D341Med (cell line): ENCODE measurements at places on chromosomes 12 and 14.

DNA sequence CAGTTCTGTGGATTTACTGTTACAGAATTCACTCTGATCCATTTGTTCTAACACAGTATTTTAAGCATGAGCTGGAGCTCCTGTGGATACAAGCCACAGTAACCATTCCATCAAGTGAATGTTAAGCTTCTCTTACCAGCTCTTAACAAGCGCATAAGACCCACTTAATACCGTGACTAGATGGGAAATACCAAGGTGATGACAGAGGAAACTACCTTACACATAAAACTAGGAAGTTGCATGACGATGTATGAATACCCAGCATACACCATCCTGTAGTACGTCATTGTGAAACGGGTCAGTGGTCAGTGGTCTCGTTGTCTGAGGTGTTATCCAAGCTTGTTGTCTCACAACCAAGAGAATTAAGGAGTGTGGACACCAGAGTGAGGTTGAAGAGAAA is 2.0 kb upstream of the GALC start:
- no peak for DNase-seq

GRCh38 chr14:63404906-63405305 is 86.2 kb upstream of the GPHB5 start:
- no peak for DNase-seq

- no peak for DNase-seq
These were observed at the start of gene KCNK10 for GRCh38 chr14:88323086-88323522. Gene KCNK10 (minus strand): TSS chr14:88323269. CDS start chr14:88322798, 471 bp downstream.

DNA sequence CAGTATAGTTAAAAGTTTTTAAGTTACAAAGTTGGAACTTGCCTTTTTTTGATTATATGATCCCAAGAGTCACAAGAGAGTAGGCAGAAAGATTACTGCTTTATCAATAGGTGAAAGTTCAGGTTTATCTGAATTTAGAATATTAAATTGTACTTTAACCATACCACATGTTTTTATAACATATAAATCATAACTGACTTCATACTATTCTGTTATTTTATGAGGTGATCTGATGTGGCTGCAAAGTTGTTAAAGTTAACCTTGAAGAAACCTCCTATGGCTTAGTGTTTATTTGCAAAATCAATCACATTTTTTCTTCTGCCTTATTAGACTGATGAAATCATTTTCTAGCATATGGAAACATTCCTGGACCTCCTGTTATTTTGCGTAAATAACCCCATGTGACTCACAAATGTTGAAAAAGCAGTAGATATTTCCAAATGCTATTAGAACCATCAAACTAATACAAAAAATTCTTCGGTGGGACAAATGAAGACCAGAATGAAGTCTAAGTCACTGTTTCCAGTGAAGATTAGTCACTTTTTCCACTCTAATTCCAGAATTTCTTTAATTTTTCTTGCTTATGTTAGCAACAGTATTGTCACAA is 132.1 kb downstream of the RAD51B start:
- DNase-seq: no peak

GRCh38 chr14:100408350-100409002 is 85.3 kb downstream of the SLC25A47 start:
- DNase-seq: no peak

DNA sequence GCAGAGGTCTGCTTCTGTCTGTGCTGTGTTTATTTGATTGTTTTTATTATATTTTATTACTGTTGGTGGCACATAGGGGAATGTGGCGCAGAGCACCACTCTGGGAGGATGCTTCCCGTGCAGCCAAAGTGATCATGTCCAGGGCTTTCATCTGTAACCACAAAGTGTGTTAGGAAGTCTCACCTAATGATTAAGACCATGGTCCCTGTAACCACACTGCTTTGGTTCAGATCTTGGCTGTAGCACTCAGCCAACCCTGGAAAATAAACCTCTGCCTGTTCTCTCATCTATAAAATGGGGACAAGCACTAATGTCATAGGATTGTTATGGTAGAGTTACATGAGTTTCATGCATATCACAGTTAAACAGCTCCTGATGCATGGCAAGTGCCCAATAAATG is 1.9 kb downstream of the RESF1 start:
- DNase-seq: no peak

DNA sequence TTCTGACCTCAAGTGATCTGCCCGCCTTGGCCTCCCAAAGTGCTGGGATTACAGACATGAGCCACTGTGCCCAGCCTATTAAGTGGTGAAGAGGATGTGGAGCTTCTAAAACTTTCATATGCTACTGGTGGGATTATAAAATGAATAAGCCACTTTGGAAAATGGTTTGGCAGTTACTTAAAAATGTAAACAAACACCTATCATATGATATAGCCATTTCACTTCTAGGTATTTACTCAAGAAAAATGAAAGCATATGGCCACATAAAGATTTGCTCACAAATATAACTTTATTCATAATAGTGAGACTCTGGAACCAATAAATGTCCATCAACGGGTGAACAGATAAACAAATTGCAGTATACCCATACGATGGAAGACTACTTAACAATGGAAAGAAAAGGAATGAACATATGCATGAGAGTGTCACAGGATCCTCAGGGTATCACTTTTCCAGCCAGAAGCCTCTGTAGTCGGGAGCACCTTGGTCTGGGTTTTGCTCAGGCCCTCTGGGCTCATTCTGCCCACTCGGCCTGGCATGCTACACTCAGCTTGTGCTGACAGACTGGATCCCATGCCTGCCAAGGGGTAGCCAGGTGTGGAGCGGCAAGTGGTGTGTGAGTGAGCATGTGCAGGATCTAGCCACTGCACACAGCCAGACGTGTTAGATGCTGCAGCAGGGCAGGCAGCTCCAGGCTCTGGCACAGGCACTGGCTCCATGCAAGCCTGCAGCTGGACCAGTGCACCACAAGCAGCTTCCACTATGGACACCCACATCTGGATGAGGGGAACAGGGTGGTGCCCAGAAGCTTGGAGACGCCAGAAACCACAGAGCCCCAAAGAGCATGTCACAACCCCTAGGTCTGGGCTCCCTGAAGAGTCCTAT is 213.2 kb upstream of the DIO3 start:
- DNase-seq: no peak

DNA sequence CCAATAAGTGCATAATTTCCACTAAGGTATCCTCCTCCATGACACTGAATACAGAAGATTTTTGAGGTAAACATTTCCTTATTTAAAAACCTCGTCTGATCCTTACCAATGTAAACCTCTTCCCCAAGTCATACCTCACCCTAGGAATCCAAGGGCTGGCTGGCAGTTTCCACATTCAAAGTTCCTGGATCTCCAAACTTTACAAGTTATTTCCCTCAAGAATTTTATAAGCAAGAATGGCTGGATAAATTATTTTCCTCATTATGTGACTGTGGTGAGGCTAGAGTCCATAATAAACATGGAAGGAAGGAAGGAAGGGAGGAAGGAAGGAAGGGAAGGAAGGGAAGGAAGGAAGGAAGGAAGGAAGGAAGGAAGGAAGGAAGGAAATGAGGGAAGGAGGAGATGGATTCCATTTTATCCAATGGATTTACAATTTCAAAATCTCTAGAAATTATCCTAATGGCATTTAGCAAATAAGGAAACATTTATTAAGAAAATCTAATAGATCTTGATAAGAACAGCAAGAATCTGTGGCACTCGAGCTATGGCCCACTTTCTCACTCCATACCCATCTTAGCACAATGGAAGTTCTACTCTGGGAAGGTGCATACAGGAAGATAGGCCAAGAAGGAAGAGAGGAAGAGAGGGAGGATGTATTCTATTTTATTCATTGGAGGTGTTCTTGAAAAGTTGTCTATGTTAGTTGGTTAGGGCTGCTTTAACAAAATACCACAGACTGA is 477.8 kb upstream of the TMPO start:
- no peak for DNase-seq

DNA sequence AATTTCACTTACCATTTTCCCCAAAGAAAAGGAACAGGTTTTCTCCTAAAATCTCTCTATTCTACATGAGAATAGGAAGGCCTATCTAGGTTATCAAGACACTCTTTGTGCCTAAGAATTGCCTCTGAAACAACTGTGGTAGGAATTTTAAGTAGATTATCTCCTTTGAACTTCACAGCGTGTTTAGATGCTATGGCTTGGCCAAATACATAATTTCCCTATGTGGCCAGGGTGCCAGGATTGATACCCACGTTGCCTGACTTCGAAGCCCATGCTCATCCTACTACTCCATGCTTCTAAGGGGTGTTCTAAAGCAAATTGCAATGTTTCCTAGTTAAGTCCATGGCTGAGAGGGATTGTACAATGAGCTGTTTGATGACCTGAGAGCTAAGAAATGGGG is 241.5 kb upstream of the FBXO33 start:
- no peak for DNase-seq

- DNase-seq: no peak
These were observed 8.9 kb upstream of the LIN7A start for GRCh38 chr12:80946591-80946990.

GRCh38 chr12:123532808-123533649 is 490 bp downstream of the RILPL1 start:
- DNase-seq: no peak

- peak; percentile 93 for DNase-seq
These were observed 18.5 kb downstream of the NCOR2 start for GRCh38 chr12:124548854-124549378.

DNA sequence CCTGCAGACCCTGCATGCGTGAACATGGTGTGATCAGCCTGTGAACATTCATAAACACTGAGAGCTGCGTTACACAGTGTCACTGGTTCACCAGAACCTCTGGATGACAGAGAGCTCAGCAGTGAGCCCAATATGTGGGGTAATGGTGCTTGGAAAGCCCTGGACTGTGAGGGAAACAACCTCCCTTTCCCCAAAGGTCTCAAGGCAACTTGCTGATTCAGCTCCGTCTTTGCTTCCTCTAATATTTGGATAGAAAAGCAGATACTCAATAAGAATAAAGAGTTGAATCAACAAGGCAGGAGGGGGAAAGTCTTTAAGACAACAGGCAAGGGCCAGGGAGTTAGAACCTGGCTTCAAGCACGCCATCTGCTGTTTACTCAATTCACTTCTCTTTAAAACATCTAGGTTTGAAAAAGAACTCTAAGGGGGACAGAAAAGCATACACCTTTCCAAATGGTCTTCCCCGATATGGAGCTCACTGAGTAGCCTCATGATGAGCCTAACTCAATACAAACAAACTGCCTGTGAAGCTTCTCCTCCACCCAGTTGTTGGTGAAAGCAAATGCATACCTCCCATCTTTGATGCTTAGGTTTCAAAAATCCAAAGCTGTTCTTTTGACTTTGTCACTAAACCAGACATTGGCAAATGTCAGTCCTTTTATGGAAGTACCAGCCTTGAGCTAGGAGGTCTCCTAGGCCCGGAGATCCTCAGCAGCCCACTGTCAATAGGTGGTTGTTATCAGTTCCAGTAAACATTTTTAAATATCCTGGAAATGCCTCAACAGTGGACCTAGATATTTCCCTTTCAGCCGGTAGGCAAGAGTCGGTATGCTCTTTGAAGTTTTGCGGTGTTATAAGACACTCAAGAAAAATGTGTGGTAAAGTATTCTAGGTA is 76.1 kb downstream of the SAMD4A start:
- no peak for DNase-seq

- DNase-seq: no peak
These were observed 95.9 kb downstream of the TBX3 start for GRCh38 chr12:114588061-114588460.

- no peak for DNase-seq
These were observed 285.3 kb downstream of the PDZRN4 start for GRCh38 chr12:41473441-41473840.

DNA sequence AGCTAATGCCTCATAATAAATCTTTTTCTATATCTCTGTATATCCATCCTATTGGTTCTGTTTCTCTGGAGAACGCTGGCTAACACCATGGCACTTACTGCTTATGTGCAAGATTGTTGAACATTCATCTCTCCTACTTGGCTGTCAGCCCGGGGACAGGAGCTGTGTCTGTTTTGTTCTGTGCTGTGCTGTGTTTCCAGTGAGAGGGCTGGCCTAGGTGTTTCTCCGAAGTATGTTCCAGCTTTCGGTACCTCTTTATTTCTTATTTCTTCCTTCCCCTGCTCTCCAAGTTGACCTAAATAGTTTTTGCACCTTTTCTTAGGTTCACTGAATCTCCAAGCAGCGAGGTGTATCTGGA is 18.8 kb upstream of the NR4A1 start:
- no peak for DNase-seq

- DNase-seq: no peak
These were observed 30.6 kb upstream of the SLC6A13 start for GRCh38 chr12:293199-293598.

DNA sequence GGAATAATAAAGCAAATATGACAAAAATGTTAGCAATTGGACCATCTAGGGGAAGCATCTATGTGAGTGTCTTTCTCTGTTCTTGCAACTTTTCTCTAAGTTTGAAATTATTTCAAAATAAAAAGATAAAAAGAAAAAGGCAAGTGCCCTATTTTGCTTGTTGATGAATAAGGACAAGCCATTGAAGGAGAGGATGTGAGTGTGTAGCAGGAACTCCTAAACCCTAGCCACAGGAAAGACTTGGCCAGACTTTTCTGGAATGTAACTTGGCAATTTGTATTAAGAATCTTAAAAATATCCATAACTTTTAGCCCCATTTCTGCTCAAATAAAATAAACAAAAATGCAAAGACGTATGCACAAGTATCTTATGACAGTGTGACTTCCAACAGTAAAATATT is 279.4 kb downstream of the CACNA1C start:
- no peak for DNase-seq

DNA sequence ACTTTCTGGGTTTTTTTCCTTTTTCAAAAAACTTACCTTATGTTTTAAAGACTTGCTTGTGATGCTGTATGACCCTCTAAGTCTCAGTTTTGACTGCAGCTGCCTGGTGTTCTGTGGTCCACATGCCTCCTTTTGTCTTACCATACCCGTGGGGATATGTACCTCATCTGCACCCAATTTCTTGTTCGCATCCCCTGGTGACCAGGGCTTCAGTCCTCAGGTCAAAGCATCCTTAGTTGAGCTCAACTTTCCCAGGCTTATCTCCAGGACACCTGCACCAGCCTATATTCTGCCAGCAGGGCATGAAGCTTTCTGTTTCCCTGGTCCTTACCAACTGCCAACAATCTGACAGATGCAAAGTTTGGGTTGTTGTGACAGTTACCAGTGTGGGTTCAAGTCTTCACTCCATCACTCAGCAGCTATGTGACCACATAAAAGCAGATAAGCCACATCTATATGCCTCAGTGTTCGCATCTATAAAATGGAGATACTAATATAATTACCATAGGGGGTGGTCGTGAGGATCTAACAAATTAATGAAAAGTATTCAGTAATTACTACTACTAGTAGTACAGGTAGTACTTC is 94.0 kb downstream of the NTF3 start:
- DNase-seq: no peak
